Posterior cingulate gyrus (tissue), 11 donors: ENCODE measurements at places on chromosomes 3 and 15.
A peak's percentile ranks its signal among the peaks of the same experiment; 100 is the strongest.

DNA sequence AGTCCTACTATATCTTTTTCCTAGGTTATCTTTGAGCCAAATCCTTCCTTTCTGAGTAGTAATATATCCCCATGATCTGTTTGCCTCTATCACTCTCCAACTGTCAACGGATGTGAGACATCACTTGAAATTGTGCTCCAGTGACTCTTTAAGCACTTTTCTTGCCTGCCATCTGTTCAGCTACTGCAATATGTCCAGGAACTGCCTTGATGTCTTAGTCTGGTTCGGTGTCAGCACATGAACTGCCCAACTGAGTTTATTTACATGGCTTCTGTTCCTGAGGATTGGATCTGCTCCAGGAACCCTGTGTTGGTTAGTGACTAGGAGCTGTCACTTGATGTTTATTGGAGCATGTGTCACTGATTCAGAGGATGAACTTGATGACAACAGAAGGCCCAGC lies 116.5 kb downstream of the SLC9A9 start:
- DNase-seq = no peak

GRCh38 chr3:10026084-10026890 lies at the start of gene FANCD2:
Gene FANCD2 (plus strand): TSS chr3:10026437. CDS start chr3:10028658, 2,221 bp downstream.
- DNase-seq = peak; percentile 92

DNA sequence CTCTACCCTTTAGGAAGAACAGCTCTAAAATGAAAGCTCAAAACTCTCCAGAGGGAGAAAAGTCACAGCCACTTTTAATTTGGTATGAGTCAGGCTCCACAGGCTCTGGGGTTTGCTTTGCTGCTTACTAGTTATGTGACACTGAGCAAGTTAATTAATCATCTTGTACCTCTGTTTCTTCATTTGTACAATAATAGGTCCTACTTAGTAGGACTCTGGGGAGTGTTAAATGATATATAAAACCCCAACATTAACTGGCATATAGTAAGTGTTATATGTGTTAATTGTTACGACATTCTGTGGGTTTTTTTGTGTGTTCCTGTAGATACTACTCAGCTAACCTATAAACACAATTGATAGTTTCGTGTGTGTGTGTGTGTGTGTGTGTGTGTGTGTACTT lies 6.6 kb downstream of the ACKR2 start:
- no peak for DNase-seq

GRCh38 chr15:39582977-39583595 lies 2.2 kb downstream of the THBS1 start:
- no peak for DNase-seq

DNA sequence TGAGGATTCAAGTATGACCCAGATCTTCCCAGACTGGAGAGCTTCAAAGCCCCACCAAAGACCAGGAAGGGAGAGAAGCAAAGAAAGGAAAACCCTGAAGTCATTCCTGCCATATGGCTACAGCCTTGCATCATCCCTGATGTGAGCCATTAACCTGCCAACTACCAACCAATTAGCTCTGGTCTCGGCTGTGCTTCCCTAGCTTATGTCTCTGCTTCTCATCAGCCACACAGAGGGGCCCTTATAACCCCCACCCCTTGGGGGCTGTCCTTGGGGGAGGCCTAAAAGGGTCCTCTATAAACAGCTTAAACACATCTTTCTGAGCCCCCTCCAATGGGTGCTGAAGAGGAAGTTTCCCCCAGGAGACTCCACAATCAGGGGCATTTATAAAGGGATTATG lies 52.8 kb downstream of the NOX5 start:
- no peak for DNase-seq

GRCh38 chr15:91801836-91802534 lies 51.5 kb upstream of the SLCO3A1 start:
- no peak for DNase-seq

- DNase-seq = no peak
These were observed 286.5 kb upstream of the RBMS3 start for GRCh38 chr3:28994161-28994905.
